NCI-H1436 treated with DMSO at 0.1 percent for 48 hours (cell line): ENCODE measurements at places on chromosomes 4 and X.

- no peak for DNase-seq
Observed at GRCh38 chr4:90330546-90330945, 203.4 kb downstream of the CCSER1 start.

DNA sequence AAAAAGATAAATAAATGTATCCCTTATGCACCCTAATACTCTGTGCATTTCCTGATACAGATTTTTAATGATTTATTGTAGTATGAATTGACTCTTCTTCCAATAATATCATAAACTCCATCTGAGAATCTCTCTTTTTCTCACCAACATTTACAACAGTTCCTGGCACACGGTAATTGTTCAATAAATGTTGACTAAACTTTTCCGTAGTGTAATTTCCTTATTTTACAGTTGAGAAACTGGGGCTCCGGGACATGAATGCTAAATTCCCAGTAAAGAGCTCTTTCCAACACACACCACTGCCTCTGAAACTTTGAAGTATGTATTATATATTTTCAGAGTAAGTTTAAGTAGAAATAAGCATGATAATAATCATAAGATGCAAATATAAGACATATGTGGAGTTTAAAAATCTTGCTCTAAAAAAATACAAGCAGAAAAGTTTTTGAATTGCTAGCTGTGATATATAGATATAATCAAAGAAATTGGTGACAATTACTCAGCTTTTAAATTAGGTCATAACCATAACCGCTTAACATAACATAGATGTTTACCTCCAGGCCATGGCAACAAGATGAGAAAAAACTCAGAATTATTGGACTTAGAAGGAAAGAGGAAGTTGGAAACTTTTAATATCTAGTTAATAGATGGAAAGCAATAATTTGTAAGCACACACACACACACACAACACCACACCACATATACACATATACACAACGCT is 28.2 kb upstream of the ANTXR2 start:
- no peak for DNase-seq

DNA sequence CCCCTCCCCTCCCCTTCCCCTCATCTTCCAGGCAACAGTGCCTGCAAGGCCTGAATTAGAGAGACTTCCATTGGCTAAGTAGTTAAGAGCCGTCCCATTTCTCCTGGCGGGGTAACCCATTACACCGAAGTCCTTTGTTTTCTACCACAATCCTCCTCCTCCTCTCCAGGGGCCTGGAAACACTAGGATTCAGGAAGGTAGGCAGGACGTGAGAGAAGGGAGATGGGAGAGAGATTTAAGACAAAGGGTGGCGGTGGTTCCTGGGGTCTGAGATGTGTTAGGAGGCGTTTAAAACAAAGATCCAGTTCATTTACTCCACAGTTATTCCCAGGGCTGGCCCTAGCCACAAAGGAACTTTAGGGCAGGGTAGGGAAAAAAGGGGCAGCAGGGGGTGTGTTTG is 28.0 kb downstream of the NYX start:
- DNase-seq, result no peak

DNA sequence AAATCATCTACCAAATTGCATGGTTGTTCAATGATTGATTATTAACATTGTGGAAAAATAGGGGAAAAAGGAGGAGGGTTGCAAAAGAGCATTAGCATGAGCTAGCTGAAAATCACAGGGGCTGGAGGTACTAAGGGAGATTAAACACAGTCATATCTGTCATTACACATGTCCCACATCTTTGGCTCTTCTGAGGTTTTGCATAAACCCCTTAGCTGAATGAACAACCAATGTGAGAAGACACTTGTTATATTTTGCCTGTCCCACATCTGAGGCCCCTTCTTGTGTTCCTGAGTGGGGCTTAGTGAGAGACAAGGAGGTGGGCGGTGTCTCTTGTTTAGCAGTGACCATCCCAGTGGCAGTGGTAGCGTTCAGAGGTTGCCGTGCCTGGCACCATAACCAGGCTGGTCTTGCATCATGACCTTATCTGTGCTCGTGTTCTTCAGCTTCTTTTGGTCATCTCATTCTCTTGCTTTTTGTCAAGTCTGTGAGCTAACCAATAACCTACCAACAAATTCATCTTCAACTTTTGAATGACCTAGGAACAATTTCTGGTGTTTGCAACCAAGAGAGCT is 95.6 kb downstream of the MID1IP1 start:
- DNase-seq, result no peak

- no peak for DNase-seq
Observed at GRCh38 chrX:26562156-26562555, 346.2 kb downstream of the MAGEB5 start.

DNA sequence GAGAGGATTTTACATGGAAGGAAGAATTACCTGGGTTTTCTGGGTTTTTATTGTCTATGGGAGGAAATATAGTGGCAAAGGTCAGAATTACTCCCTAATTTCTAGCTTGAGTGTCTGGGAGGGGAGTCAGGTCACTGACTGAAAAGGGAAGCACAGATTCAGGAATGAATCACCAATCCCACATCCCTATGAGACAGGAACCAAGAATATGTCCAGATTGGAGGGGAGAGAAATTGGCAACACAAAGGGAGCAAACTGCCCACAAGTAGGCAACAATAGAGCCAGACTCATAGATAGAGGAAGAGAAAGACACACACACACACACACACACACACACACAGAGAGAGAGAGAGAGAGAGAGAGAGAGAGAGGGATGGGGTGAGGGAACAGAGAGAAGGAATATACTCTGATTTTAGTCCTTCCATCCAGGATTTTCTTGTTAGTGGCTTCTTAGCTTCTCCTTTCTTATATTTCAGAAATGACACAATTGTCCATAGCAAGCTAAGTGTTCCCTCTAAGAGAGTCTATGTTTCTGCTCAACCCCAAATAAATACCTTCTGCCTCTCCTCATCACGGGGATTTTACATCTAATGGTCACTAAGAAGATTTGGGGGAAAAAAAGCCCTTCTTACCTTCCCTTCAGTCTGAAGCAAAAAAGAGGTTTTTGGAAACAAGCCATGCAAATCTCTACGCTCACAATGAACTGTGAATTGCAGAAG is 12.0 kb downstream of the P2RY10 start:
- DNase-seq, result no peak

DNA sequence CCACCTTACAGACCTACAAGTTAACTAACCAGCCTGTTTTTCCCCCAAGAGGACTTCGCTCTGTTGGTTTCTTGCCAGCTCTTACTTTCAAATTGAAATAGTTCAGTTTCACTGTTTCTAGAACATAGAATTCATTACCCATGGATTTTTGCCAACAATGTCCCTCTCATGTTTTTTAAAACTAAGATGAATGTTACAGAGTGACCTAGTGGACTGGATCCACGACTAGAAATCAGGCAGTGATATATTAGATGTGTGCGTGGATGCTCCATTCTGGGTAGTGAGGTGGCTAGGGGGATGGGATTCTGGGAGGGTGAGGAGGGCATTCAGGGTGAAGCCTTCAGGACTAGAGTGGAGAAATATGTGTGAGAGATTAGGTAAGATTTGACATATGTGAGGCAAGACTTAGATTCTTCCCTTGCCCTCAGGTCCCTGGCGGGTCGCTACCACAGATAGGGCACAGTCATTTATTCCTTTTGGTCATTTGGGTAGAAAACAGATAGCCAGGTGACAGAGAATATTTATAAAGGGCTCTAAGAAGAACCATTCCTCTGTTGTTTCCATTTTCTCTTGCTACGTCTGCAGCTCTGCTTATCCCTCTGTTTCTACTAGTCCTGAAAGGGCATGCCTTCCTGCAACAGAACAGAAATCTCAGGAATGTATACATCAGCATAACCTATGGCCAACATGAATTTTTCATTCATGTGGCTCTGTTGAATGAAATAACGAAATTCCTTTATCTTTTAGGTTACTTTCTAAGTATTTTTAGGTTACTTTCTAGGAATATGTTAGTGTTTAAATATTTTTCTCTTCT is 15.4 kb upstream of the JADE1 start:
- no peak for DNase-seq

DNA sequence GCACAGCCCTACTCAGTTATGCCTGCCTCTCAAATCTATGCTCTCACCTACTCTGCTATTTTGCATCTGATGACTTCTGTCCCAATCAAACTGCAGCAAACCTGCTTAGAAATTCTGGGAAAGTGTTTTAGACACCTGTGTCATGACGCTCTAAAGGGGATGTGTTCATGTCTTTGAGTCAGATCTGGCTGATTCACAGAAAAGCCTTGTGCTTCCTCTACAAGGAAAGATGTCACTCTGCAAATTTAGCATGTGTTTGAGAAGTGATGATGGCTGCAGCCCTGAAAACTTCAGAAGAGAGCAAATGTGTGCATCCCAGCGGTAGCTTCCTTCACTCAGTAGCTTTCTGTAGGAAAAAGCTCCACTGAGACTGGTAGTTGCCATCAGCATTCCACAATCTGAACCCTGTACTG is 235.4 kb downstream of the MGST2 start:
- no peak for DNase-seq

GRCh38 chrX:16807548-16807947 is 21.3 kb downstream of the TXLNG start:
- no peak for DNase-seq

GRCh38 chrX:17046478-17047097 is 100.1 kb downstream of the REPS2 start:
- no peak for DNase-seq

GRCh38 chrX:42119076-42119475 is 195.7 kb upstream of the CASK start:
- DNase-seq, result peak; percentile 21

GRCh38 chr4:154329268-154329868 is 162.2 kb downstream of the DCHS2 start:
- no peak for DNase-seq

- DNase-seq, result no peak
Observed at GRCh38 chrX:33385546-33385945, 174.2 kb upstream of the DMD start.

- no peak for DNase-seq
Observed at GRCh38 chr4:81789741-81790399, 318.2 kb upstream of the RASGEF1B start.

- DNase-seq, result no peak
Observed at GRCh38 chr4:78630615-78631014, 79.0 kb downstream of the ANXA3 start.

DNA sequence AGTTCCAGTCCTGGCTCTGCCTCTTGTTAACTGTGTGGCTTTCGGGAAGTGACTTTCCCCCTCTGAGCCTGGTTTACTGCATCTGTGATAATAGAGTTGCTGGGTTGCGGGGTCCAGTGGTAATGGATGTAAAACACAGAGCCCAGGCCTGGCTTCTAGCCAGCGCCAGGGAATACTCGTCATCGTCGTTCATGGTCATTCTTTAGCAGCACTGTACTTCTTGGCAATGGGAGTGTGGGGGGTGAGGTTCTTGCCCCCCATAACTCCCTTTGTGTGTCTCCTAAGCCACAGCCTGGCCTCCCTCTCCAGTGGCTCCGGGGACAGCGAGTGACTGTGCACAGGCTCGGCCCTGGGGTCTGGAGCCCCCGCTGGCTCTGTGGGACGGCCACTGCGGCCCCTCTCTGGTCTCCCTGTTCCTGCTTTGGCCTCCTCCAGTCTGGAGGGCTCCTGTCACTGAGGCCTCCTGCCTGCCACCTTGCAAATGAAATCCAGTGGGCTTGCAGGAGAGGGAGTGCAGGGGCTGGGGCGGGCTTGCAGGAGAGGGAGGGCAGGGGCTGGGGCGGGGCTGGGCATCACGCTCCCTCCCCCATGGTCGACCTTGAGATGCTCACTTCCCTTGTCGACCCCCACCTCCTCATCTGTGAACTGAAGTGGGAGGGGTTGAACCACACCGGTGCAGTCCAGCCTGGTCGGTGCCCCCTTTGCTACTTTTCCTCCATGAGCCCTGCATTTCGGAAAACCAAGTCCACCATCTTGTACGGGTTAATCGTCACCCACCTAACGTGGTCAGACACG is 13.2 kb downstream of the PSAPL1 start:
- no peak for DNase-seq

DNA sequence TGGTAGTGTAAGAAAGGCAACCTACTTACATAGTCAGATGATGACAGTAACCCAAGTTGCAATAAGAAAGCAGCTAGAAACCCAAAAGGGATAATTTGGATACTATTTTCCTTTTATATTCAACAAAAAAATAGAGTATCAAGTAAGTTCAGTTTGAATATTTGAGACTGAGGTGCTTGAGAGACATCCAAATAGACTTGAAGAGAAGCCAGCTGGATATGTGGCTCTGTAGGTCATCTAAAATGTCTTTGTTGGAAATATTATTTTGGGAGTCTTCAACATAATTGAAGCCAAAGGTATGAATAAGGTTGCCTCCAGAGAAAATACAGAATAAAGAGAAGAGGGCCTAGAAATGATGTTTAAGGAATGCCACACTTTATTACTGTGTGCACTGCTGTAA is 438.2 kb upstream of the DIAPH2 start:
- no peak for DNase-seq

GRCh38 chrX:69291116-69291515 is 125.9 kb upstream of the PJA1 start:
- DNase-seq, result no peak

DNA sequence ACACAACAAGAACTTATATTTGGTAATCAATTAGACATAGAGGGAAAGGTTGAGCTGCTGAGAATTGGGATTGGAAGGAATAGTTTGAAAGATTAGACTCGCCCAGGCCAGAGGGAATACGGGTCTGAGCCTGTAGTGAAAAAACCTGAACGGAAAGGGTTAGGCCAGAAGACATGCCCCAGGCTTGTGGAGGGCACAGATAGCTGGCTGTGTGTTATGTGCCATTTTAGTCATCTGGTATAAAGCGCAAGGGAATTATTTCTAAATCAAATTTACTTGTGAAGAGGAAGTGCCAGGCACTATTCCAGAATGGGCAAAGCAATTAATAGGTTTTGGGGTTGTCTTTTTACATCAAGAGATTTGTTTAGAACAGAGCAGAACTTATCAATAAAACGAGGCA is 187.5 kb upstream of the ANKRD50 start:
- no peak for DNase-seq

GRCh38 chrX:112235547-112235946 is 153.0 kb upstream of the TRPC5 start:
- DNase-seq, result no peak

- no peak for DNase-seq
Observed at GRCh38 chr4:130478406-130478805, 1382.5 kb downstream of the C4orf33 start.

DNA sequence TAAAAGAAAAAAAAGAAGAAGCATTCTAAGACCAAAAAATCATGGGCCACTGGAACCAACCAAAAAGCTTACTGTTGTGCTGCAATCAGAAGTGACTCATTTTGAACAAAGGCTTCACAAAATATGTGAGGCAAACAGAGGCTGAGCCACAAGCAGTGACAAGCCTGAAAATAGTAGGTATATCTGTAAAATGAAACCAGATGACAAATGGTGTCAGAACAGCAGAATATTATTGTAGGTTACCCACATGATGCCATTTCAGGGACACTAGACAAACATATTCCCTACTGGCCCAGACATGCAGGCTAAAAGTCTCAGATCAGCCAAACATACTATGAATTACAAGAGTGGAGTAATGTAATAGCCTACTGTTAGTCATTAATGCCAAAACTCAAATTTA is 1301.8 kb upstream of the DIAPH2 start:
- no peak for DNase-seq

DNA sequence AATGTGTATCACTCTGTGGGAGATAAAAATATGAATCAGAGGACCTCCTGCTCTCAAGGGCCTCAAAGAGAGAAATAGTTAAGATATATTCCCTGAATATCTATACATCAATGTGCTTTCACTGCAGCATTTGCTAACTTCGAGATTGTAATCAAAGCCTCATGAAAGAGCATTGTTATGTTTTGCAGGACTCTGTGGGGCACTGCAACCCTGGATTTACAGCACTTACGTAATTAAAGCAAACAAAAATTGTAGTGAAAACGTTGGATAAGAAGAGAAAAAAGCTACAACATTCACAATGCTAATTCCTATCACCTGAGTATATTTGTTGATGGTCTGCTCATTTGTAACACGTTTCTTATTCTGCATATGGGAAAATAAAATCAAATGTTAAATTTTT is 48.0 kb downstream of the ETNPPL start:
- DNase-seq, result no peak
